Activated CD4-positive, CD25-positive, alpha-beta regulatory T cell treated with anti-CD3 and anti-CD28 coated beads, Interleukin-2, amount 50 U/mL, for 72 hours (primary cell): ENCODE measurements at places on chromosomes 13 and 19.

- no peak for DNase-seq
Observed at GRCh38 chr19:3408996-3409345, 42.6 kb downstream of the NFIC start.

- no peak for DNase-seq
Observed at GRCh38 chr13:100447831-100448230, 140.8 kb downstream of the GGACT start.

DNA sequence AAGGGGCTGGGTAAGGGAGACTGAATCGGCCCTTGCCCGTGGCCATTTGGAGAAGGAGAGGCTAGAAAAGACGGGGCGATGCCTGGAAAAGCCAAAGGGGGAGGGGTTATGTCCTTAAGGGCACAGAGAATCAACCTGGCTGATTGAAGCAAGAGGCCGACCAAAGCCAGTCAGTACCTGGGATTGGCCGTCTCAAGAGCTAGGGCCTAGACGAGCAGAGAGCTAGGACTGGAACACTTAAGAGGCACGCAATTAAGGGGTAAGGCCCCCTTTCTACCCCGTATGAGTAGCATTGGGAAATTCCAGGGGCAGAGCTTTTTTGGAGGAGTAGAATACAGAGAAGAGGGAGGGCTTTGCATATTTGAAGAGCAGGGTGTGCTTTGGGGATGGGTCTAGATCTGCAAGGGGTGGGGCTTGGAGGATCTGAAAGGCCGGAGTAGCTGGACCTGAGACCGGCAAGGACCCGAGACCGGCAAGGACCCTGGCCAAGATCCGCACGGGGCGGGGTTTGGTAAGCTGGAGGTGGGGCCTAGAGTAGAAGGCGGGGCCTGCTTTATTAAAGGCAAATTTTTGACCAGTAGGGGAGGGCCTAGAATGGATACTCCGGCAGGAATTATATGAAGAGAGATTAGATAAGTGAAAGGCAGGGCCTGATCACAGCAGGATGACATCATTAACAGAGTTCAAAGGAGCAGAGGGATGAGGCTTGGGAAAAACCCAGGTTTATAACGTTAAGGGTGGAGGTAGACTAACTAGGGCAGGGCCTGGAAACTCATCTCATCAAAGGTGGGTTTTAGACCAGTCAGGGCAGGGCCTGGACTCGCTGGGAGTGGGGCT lies 10.7 kb upstream of the CACNG6 start:
- DNase-seq = no peak

- no peak for DNase-seq
Observed at GRCh38 chr19:46423188-46423587, 5.5 kb downstream of the PNMA8C start.

- DNase-seq = no peak
Observed at GRCh38 chr13:83008212-83008929, 873.9 kb downstream of the SLITRK1 start.

GRCh38 chr13:23851106-23851505 lies 38.1 kb downstream of the MIPEP start:
- DNase-seq = no peak

- no peak for DNase-seq
Observed at GRCh38 chr19:48290401-48290770, 20.5 kb downstream of the ZNF114 start.

GRCh38 chr13:31242367-31242766 lies 42.6 kb downstream of the B3GLCT start:
- DNase-seq = no peak

GRCh38 chr13:91747186-91747585 lies 348.8 kb downstream of the GPC5 start:
- DNase-seq = no peak

GRCh38 chr13:100892981-100893380 lies 218.4 kb upstream of the TMTC4 start:
- DNase-seq = no peak

- DNase-seq = no peak
Observed at GRCh38 chr13:50838031-50838430, 5.5 kb downstream of the DLEU7 start.

- DNase-seq = no peak
Observed at GRCh38 chr13:73369095-73369494, 310.3 kb downstream of the KLF5 start.

- peak; percentile 51 for DNase-seq
Observed at GRCh38 chr13:48492470-48493065, 40.3 kb downstream of the RCBTB2 start.

DNA sequence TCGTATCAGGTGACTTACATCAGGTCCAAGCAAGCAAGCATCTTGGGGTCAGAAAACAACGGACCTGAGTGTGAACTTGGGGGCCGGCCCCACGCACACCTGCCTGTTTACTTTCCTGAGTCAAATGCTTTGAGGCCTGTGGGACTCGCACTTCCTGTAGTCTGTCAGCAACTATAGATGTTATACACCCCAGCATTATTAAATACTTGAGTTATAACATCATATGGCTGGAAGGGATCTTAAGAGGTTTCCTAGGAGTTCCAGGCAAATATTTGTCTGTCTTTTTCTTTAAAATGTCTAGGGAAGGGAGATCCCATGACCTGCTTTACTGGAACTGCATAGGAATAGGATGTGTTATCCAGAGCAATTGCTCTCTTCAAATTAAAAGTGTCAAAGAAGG lies 280.6 kb downstream of the SHISA2 start:
- DNase-seq = no peak

GRCh38 chr13:82298106-82298505 lies 1584.2 kb downstream of the SLITRK1 start:
- no peak for DNase-seq

GRCh38 chr13:66036636-66037035 lies 1193.5 kb downstream of the PCDH9 start:
- no peak for DNase-seq

- no peak for DNase-seq
Observed at GRCh38 chr13:69935043-69935442, 172.6 kb upstream of the ATXN8OS start.

- DNase-seq = no peak
Observed at GRCh38 chr13:96020155-96020575, 33.0 kb downstream of the UGGT2 start.

DNA sequence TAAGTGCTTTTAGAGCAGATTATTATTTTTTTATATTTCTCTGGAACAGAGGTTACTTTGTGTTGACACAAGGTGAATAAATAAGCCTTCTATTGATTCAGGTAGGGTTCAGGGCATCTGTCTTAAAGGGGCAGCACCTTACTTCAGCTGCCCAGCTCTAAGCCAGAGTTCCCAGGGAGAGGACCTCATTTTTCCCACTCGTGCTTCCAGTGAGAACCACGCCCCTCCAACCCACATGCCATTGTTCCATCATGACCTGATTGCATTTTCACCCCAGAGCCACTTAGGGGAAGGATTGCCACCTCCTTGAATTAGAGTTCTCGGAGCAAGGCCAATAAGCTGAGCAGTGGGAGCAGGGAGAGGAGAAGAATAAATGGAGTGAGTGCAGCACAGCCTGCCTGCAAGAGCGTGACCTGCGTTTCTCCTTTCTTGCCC lies 104.3 kb upstream of the FRY start:
- no peak for DNase-seq

GRCh38 chr13:83882606-83882959 lies 309 bp upstream of the SLITRK1 start:
- no peak for DNase-seq

- no peak for DNase-seq
Observed at GRCh38 chr13:42883771-42884467, 102.5 kb downstream of the FAM216B start.

- no peak for DNase-seq
Observed at GRCh38 chr13:50235604-50236342, 220.5 kb downstream of the KCNRG start.

DNA sequence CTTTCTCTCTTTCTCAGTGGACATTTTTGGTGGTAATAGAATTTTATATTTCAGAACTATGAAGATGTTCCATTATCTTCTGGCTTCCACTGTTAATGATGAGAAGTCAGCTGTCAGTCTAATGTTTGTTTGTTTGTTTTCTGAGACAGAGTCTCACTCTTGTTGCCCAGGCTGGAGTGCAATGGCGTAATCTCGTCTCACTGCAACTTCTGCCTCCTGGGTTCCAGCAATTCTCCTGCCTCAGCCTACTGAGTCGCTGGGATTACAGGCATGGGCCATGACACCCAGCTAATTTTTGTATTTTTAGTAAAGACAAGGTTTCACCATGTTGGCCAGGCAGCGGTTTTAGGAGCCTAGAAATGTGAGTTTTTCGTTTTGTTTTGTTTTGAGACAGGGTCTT lies 4.7 kb downstream of the ZNF317 start:
- no peak for DNase-seq

DNA sequence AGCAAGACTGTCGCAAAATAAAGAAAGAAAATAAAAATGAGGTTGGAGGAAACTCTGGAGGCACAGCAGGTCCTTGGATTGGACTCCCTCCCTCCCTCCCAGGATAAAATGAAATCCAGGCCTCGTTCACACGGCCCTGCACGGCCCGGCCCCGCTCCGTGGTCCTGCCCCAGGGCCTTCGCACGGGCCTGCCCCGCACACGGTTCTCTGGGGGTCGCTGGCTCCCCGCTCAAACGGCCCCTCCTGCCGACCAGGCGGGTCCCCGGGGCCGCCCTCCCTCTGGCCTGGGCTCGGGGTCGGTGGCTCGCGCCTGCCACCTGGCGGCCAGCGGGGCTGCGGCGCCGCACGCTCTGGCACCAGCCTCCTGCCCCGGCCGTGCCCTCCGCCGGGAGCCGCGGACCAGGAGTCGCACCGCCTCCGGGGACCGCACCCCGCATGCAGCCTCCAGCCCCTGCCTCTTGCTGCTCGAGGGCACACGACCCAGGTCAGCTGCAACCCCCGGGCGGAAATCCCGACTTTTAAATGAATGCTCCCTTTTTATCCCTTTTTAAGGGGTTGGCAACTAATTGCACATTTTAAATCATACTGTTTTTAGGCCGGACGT lies 1.5 kb upstream of the WDR18 start:
- peak; percentile 87 for DNase-seq

DNA sequence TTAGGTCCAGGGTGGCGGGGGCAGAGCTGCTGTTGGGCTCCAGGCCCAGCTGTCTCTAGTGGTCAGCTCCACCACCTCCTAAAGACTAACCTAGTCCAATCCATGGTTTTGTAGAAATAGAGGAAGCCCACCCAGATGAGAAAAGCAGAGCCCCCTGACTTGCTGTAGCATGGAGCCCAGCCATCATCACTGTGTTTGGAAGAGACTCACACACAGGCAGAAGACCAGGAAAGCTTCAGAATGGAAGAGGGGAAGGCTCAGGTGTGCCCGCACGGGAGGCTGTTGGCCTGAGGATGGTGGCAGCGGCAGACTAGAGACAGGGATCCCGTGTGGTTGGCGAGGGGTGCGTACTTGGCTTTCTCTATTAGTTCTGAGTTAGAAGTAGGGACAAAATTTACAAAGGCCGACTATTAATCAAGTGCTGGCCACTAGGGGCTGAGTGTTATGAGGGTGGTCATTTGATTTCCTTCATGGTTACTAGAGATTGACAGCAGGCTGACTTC lies 193.2 kb upstream of the SOX1 start:
- DNase-seq = no peak

DNA sequence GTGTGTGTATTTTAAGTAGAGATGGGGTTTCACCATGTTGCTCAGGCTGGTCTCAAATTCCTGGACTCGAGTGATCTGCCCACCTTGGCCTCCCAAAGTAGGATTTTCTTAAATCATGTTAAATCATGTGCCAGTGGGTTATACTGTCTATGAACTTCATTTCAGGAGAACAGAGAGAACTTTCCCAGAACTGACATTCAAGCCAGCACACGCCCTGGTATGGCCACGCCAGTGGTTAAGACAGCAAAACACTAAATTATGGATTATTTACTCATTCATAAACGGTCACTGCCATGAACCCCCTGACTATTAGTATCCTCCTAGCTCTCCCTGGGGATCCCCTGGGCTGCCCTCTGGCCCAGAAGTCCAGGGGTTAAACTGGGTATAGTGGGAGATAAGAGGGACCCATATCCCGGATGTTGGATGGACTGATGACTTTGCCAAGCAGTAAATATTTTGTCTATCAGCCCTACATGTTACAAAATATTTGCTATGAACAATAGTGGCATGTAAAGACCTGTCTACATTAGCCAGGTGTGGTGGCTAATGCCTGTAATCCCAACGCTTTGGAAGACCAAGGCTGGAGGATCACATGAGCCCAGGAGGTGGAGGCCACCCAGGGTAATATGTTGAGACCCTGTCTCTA lies 16.1 kb upstream of the STRN4 start:
- DNase-seq = no peak
